Activated CD4-positive, alpha-beta memory T cell treated with anti-CD3 and anti-CD28 coated beads for 36 hours (primary cell): ENCODE measurements at places on chromosomes 6 and 20. TPM values are rescaled to one million over a fixed set of nuclear protein-coding genes. Genes with fewer than 3 reads are reported as not detected.

- H3K36me3 ChIP-seq = no peaks in the 10 kb centered on the region
- DNase-seq = peak; percentile 76
- H3K4me1 ChIP-seq = peaks cover 15% of the 10 kb centered on the region
- peak overlapping the region; percentile 25 for H3K27ac ChIP-seq
- peak overlapping the region; percentile 78 for H3K4me3 ChIP-seq
- H3K27me3 ChIP-seq = peaks cover 4% of the 10 kb centered on the region
Observed at GRCh38 chr6:28953039-28953584, 29.3 kb upstream of the TRIM27 start.

CALHM6 gene
- total RNA-seq = 3.4 TPM

GRCh38 chr20:54606380-54606779, 131.0 kb downstream of the DOK5 start:
- H3K27me3 ChIP-seq = no peaks in the 10 kb centered on the region
- no peaks in the 10 kb centered on the region for H3K4me1 ChIP-seq
- H3K36me3 ChIP-seq = no peaks in the 10 kb centered on the region
- no peak overlapping the region for H3K4me3 ChIP-seq
- no peak for DNase-seq
- H3K27ac ChIP-seq = no peak overlapping the region

- H3K27me3 ChIP-seq = no peaks in the 10 kb centered on the region
- H3K4me3 ChIP-seq = peak overlapping the region; percentile 87
- H3K27ac ChIP-seq = peak overlapping the region; percentile 69
Observed at GRCh38 chr6:149750136-149750609, 632 bp downstream of the PCMT1 start.

DNA sequence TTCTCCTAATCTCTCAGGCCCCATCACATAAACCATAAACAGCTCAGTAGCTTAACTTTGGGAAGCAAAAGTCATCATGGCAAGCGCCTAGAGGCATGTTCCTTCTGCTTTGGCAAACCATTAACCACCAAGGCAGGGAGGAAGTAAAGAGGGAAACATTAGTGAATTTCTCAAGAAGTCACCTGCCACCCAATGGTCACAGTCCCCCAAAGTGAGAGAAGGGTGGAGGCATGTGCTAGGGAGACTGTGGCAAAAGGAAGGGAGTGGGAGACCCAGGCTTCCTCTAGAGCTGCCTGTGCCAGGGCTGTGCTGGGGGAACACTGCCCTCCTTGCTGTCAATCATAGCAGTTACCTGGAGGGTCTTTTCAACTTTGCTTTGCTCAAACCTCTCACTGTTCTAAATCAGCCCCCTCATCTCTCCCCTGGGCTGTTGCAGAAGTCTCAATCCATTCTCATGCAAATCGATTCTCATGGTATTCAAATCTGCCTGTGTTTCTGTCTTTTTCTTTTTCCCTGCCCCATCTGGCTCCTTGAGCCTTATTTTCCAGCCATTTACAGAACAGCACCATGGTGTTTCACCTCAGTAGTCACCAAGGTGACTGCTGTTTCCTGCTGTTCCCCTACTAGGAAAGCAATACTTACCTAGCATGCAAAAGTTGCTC, 1.8 kb upstream of the RNF24 start:
- no peak overlapping the region for H3K4me3 ChIP-seq
- H3K4me1 ChIP-seq = peaks cover 25% of the 10 kb centered on the region
- peak overlapping the region; percentile 26 for H3K27ac ChIP-seq
- no peaks in the 10 kb centered on the region for H3K36me3 ChIP-seq
- DNase-seq = no peak

DNA sequence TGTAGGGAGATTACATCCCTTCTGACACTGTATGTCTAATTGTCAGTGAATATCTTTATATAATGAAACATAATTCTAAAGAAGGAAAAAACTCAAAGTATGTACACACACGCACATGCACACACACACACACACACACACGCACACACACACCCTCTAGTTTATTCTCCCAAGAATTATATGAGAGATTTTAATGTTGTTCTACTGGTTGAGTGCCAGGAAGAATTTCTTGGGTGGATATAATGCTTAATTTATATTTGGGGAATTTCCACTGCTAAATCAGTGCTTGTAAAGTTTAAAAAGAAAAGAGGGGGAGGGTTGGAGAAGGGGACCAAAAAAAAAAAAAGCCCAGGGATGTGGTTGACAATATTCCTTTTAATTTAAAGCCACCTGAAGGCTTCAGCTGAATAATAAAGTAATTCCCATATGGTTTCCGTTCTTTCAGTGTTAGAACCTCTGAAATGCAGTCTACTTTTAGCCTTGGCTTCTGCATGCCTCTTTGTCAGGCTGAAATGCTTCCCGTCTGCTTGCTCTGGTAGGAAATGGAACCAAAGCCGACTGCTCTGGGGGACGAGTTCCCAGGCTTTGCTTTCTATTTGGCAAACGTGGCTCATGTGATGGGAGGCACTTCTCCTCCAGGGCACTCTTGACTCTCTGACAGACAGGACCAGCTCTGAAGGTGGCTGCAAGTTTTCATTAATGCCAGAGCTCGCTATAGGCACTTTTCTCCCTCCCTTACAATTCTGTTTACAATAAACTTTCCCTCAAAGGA, 225.4 kb downstream of the PRL start:
- H3K4me1 ChIP-seq = no peaks in the 10 kb centered on the region
- H3K36me3 ChIP-seq = no peaks in the 10 kb centered on the region
- no peak for DNase-seq
- no peak overlapping the region for H3K4me3 ChIP-seq

GRCh38 chr20:44706301-44707017, 8.7 kb upstream of the CCN5 start:
- H3K4me1 ChIP-seq = no peaks in the 10 kb centered on the region
- H3K27me3 ChIP-seq = no peaks in the 10 kb centered on the region
- DNase-seq = no peak
- no peak overlapping the region for H3K27ac ChIP-seq
- no peak overlapping the region for H3K4me3 ChIP-seq

GRCh38 chr6:143443096-143443495, 7.4 kb downstream of the ADAT2 start:
- no peak overlapping the region for H3K27ac ChIP-seq
- H3K4me1 ChIP-seq = peaks cover 53% of the 10 kb centered on the region
- no peaks in the 10 kb centered on the region for H3K27me3 ChIP-seq
- peaks cover 35% of the 10 kb centered on the region for H3K36me3 ChIP-seq
- no peak overlapping the region for H3K4me3 ChIP-seq
- no peak for DNase-seq

DNA sequence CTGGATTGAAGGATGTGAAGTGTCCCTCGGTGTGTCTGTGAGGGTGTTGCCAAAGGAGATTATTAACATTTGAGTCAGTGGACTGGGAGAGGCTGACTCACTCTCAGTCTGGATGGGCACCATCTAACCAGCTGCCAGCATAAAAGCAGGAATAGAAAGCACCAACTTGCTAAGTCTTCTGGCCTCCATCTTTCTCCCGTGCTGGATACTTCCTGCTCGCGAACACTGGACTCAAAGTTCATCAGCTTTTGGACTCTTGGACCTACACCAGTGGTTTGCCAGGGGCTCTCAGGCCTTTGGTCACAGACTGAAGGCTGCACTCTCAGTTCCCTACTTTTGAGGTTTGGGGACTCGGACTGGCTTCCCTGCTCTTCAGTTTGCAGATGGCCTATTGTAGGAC, 220.3 kb upstream of the LRFN2 start:
- no peak for DNase-seq
- H3K36me3 ChIP-seq = no peaks in the 10 kb centered on the region
- no peaks in the 10 kb centered on the region for H3K27me3 ChIP-seq
- H3K4me3 ChIP-seq = no peak overlapping the region

DNA sequence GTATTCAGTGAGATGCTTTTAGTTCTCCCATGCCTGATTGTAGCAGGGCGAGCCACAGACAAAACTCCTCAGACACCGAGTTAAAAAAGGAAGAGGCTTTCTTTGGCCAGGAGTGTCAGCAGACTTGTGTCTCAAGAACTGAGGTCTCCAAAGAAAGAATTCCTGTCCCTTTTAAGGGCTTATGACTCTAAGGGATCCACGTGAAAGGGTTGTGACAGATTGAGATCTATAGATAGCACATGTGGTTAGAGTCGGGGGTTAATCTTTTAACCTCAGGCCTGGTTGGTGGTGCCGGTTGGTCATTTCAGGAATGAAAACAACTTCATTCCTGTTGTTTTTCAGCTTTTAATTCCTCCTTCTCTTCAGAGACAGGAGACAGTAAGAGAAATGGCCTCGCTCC, 168.8 kb upstream of the GRIK2 start:
- H3K4me1 ChIP-seq = no peaks in the 10 kb centered on the region
- H3K27ac ChIP-seq = no peak overlapping the region
- H3K36me3 ChIP-seq = no peaks in the 10 kb centered on the region
- no peak overlapping the region for H3K4me3 ChIP-seq

GRCh38 chr6:133362813-133363212, 121.7 kb downstream of the EYA4 start:
- no peaks in the 10 kb centered on the region for H3K4me1 ChIP-seq
- H3K27me3 ChIP-seq = no peaks in the 10 kb centered on the region
- DNase-seq = no peak

DNA sequence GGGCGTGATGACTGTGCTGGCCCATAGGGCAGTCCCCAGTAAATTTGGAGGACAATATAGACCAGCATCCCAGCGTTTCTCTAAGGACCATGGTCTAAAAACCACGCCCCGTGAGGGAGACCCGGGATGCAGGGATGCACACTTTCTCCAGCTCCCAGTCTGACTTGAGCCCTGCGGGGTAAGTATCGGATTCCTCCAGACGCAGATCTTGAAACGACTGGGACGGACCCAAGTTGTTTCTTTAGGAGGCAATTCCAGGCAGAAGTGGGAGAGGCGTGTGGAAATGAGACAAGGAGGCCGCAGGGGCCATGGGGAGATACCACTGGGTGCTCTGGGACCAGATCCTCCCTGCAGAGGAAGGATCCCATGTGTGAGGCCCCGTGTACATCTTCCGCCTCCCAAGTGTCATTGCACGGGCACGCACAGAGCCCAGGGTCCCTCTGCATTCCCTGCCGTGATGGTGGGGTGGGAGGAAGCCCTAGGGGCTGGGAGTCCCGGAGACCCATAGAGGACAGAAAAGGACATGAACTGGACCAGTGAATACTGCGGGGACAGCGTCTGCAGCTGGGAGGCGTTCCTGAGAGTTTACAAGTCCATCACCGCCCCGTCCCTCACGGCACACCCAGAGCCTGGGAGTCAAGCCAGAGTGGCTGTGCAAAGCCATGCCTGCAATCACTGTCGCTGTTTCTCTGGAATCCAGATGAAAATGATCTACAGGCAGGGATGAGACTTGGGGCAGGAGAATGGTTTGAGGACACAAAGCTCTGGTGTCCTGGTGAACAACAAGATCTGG, 522.9 kb downstream of the CDH26 start:
- H3K27me3 ChIP-seq = no peaks in the 10 kb centered on the region
- H3K36me3 ChIP-seq = no peaks in the 10 kb centered on the region
- no peaks in the 10 kb centered on the region for H3K4me1 ChIP-seq
- no peak overlapping the region for H3K27ac ChIP-seq

ANGPT4 gene
- total RNA-seq = not detected

DNA sequence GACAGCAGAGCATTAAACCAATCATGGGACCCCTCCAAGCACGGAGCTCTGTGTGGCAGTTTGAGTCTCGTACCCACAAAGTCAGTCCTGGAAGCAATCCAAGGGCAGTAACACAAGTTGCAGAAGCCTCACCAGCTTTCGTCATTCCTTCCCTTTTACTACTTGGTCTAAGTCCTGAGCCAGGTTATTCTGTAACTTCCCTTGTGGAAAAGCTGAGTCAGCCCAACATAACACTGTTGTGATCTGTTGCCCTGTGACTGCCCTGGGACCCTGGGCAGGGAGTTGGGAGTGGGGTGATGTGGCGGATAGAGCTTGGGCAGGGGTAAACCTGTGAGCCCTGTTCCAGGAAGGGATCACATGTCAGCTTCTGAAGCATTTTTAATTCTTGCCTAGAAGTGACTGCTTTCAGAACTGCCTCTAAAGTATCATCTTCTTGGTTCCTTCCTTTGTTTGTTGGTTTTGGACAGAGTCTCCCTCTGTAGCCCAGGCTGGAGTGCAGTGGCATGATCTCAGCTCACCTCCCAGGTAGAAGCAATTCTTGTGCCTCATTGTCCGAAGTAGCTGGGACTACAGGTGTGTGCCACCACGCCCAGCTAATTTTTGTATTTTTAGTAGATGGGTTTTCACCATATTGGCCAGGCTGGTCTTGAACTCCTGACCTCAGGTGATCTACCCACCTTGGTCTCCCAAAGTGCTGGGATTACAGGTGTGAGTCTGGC, 183.7 kb upstream of the JAG1 start:
- no peak overlapping the region for H3K27ac ChIP-seq
- no peaks in the 10 kb centered on the region for H3K4me1 ChIP-seq
- H3K27me3 ChIP-seq = no peaks in the 10 kb centered on the region
- DNase-seq = no peak
- no peaks in the 10 kb centered on the region for H3K36me3 ChIP-seq
- H3K4me3 ChIP-seq = no peak overlapping the region

DNA sequence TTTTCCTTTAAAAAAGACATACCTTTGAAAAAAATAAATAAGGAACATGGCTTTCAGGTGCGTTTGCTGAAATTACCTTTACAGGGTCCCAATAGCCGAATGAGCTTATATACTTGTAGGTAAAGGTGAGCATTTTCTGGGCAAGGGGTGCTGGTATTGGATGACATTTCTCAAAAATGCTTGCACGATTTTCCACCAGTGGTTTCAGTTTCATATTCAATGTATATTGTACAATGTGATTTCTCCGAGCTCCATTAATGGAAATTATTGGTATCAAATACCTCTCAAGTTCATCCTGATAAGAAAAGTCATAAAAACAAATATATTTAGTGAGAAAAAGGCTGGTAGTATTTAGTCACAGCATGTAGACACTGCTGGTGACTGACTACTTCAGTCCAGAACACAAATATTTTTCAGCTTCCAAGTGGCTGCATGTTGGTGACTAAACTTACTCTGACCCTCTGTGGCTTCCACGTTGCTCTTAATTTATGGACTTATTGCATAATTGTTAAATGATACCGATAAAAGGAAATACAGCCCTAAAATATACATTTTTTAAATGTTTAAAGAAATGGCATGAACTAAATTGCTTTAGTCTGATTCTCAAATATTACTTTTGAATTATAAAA, 32.9 kb upstream of the ZBTB24 start:
- H3K4me3 ChIP-seq = peak overlapping the region; percentile 16
- DNase-seq = no peak
- no peaks in the 10 kb centered on the region for H3K36me3 ChIP-seq
- peaks cover 33% of the 10 kb centered on the region for H3K4me1 ChIP-seq
- H3K27me3 ChIP-seq = no peaks in the 10 kb centered on the region
- no peak overlapping the region for H3K27ac ChIP-seq

GRCh38 chr6:167836721-167837120, 10.0 kb downstream of the AFDN start:
- H3K27ac ChIP-seq = no peak overlapping the region
- no peak overlapping the region for H3K4me3 ChIP-seq
- H3K36me3 ChIP-seq = no peaks in the 10 kb centered on the region

- H3K4me3 ChIP-seq = no peak overlapping the region
- DNase-seq = no peak
- no peaks in the 10 kb centered on the region for H3K27me3 ChIP-seq
- H3K27ac ChIP-seq = no peak overlapping the region
Observed at GRCh38 chr6:91705646-91706045, 1118.8 kb upstream of the MAP3K7 start.

FAM217B gene
- 20.3 TPM for total RNA-seq

PRPH2 gene
- total RNA-seq = not detected
